ENCODE measurements at places on chromosomes 2 and 18.

- DNase-seq = no peak
These were observed 15.9 kb upstream of the ARMC9 start for GRCh38 chr2:231182513-231182899.

DNA sequence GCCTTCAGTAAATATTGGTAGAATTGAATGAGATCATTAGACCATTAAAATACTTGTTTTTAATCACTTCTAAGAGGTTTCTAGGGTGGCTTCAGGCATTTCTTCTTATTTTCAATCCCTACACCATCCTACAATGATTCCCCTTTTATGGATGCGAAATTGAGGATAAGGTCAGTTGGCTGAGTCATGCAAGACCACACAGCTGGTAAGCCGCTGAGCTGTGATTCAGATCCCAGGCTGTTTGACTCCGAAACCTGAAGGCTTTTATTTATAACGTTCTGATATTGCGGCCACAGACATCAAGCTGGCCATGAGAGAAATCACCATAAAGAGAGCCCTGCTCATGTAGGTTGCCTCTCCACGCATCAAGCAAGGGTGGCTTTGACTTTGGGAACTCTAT lies 133.4 kb downstream of the VAPA start:
- no peak for DNase-seq

- no peak for DNase-seq
These were observed 78.1 kb upstream of the TMEM178A start for GRCh38 chr2:39587641-39588040.

DNA sequence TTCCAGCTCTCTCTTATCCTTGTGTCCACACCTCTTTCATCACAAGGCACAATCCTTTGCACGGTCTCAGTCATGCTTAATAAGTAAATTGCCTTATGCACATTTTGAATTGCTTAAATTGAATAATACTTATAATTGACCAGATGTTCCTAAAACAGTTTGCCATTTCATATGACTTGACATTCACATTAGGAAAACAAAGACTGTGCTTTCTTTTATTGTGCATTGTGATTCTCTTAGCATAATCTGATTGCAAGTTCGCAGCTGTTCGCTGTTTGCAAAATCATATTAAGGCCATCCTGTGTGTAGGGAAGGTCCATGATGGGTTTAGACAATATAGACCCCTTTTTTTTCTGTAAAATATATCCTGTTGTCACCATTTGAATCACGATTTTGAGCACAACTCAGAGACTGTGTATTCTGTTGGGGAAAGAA lies 75.6 kb downstream of the RNF144A start:
- no peak for DNase-seq

DNA sequence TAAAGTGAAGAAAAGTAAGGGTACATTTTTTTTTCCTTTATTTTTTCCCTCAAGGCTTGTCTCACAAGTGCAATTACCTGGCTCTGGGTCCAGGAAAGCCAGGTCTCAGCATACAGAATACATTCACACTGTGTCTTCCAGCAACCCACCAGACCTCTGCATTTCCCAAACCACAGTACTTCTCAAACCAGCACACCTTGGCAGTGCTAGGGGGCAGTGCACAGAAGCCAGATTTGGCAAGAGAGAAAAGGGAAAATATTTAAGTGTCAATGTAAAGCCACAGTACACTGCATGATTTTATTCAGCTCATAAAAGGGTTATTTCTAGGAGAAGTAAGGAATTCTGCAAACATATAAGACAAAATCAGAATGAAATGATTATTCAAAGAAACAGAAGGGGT lies 172.8 kb downstream of the NRXN1 start:
- no peak for DNase-seq

DNA sequence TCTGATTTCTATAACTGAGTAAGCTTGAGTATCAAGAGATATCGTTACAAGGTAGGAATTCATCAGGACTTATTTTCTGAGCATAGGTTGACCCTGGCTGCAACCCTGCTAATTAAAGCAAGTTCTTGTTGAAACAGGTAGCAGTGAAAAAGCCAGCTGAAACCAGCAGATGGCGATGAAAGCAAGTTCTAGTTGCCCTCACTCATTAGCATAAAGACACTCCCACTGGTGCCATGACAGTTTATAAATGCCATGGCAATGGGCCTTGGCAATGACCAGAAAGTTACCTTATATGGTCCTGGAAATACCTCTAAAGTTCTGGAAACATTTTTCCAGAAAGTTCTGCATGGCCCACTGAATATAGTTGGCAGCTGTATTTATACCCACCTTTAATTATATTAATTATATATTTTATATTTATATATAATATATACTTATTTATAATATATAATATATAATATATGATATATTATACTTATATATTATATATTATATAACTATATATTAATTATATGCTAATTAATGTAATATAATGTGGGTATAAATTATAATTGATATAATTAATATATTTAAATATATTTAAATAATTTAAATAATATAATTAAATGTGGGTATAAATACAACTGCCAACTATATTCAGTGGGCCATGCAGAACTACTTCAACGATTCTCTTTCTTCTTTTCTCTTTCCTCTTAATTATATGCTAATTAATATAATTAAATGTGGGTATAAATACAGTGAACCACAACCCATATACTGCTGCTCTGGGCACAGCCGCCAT lies 188.0 kb downstream of the CDH7 start:
- no peak for DNase-seq

GRCh38 chr2:203016716-203017115 lies 2.0 kb downstream of the NBEAL1 start:
- no peak for DNase-seq

GRCh38 chr18:43364535-43364934 lies 87.2 kb upstream of the SYT4 start:
- no peak for DNase-seq

GRCh38 chr18:8703092-8703709 lies 2.2 kb upstream of the MTCL1 start:
- DNase-seq = no peak

DNA sequence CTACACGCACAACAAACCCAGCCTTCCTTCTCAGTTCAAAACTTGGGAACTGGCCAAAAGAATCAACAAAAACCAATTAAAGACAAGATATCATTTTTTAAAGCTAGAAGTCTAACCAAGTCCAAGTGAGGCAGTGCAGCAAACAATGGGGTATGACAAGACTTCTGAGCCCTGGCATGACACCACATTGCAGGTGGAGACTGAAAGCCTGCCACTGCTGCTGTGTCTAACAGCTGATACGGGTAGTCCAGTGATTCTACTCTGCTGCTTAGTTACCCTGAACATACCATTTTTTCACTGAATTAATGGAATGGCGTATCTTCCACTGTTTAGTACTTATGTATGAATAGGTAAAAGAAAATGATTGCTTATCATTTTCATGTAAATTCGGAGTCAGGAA lies 47.4 kb upstream of the KIDINS220 start:
- DNase-seq = no peak

GRCh38 chr2:136441979-136442714 lies 323.2 kb upstream of the THSD7B start:
- DNase-seq = no peak

GRCh38 chr2:45009928-45010701 lies 863 bp upstream of the SIX2 start:
- DNase-seq = no peak

GRCh38 chr2:118065921-118066511 lies 22.3 kb upstream of the INSIG2 start:
- no peak for DNase-seq

DNA sequence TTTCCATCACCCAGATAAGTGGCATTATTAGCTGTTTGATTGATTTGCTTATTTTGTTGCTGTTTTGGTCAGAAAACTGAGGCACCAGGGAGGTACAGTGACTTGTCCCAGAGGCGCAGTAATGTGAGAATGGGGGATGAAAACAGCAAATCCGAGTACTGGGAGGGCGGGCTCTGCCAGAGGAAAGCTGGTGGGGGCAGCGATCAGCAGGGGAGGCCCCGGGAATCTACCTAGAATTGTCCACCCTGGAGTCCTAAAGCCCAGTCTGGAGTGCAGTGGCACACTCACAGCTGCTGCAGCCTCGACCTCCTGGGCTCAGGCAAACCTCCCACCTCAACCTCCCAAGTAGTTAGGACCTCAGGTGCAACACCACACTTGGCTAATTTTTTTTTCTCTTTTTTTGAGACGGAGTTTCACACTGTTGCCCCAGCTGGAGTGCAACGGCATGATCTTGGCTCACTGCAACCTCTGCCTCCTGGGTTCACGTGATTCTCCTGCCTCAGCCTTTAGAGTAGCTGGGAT lies 17.0 kb upstream of the PTMA start:
- no peak for DNase-seq

- DNase-seq = no peak
These were observed 678 bp downstream of the PIAS2 start for GRCh38 chr18:46916551-46917107.

DNA sequence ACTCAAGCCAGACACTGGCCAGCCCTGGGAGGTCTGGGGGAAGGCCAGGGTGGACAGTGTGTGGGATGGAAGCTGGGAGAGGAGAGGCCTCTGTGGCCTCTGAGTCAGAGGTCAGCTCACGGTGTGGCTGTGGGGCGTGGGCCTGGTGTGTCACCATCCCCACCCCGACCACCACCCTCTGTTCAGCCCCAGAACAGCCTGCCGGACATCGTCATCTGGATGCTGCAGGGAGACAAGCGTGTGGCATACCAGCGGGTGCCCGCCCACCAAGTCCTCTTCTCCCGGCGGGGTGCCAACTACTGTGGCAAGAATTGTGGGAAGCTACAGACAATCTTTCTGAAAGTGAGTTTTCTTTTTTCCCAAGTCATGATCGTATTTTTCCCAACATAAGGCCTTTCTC lies 110.5 kb downstream of the DYSF start:
- DNase-seq = no peak

DNA sequence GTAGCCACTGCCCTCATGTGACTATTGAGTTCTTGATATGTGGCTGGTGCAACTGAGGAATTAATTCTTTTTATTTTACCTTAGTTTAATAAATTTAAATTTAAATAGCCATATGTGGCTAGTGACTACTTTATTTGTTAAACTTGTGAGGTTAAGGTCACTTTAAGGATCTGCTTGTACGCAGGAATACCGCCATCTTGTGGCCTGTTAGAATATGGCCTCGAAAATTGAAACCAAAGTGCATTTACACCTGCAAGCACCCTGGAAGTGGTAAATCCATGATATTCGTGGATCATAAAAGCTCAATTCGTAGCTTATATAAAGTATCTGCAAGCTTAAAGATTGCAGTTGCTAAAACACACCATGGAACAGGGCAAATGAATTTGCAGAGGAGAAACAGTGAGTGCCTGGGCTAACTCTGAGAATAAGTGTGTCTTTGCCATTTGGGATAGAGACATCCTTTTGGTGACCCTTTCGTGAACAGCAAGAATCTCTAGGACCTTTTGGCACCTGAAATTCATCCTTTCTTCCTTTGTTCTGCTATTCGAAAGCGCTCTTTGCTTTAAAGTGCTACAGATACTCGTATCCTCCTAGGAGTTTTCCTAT lies 59.9 kb upstream of the REG3A start:
- no peak for DNase-seq
